Epithelial cell of alveolus of lung (primary cell): ENCODE measurements at places on chromosomes 6 and 20. TPM values are rescaled to one million over a fixed set of nuclear protein-coding genes. Genes with fewer than 3 reads are reported as not detected.

The GCNT2 gene
- total RNA-seq: 0.08 and 1.0 TPM in 2 replicates

The ULBP3 gene
- total RNA-seq: 4.7 and 6.5 TPM in 2 replicates

The METTL24 gene
- total RNA-seq: not detected in 2 replicates

The DEFB116 gene
- not detected in 2 replicates for total RNA-seq

The GRM1 gene
- 0.08 TPM in 1 of 2 replicates, not detected in the other for total RNA-seq

The CST2 gene
- 0.56 TPM in 1 of 2 replicates, not detected in the other for total RNA-seq

The DACT2 gene
- 0.39 TPM in 1 of 2 replicates, not detected in the other for total RNA-seq

The WFDC12 gene
- total RNA-seq: not detected in 2 replicates

The PRSS16 gene
- total RNA-seq: 0.39 TPM in 1 of 2 replicates, not detected in the other

The ESR1 gene
- total RNA-seq: 0.13 TPM in 1 of 2 replicates, not detected in the other

The LBP gene
- 1.3 TPM in 1 of 2 replicates, not detected in the other for total RNA-seq

The C20orf141 gene
- not detected in 2 replicates for total RNA-seq

The HLA-DRB1 gene
- total RNA-seq: not detected in 2 replicates

The KLHDC3 gene
- total RNA-seq: 90.9 and 103 TPM in 2 replicates

The PRICKLE4 gene
- 0.65 and 1.6 TPM in 2 replicates for total RNA-seq

The UST gene
- total RNA-seq: 8.9 and 10.5 TPM in 2 replicates

The TAAR9 gene
- total RNA-seq: not detected in 2 replicates

The KAT14 gene
- total RNA-seq: 9.3 and 12.3 TPM in 2 replicates

The SIRPD gene
- total RNA-seq: not detected in 2 replicates

The TFAP2B gene
- total RNA-seq: not detected in 2 replicates

The RWDD2A gene
- total RNA-seq: 2.5 and 6.2 TPM in 2 replicates

The CCN6 gene
- total RNA-seq: not detected in 2 replicates

The ZMYND8 gene
- 18.8 and 24.6 TPM in 2 replicates for total RNA-seq

The CD40 gene
- 7.3 and 13.1 TPM in 2 replicates for total RNA-seq

The CASP8AP2 gene
- 7.2 and 14.4 TPM in 2 replicates for total RNA-seq

The TMX4 gene
- total RNA-seq: 17.1 and 25.3 TPM in 2 replicates

The VIP gene
- total RNA-seq: not detected in 2 replicates

The OPRM1 gene
- not detected in 2 replicates for total RNA-seq

The HDGFL1 gene
- total RNA-seq: not detected in 2 replicates

The F13A1 gene
- total RNA-seq: 0.32 TPM in 1 of 2 replicates, not detected in the other

The TRIM40 gene
- total RNA-seq: not detected in 2 replicates

The NCR2 gene
- total RNA-seq: not detected in 2 replicates

The FAM184A gene
- 0.26 and 0.48 TPM in 2 replicates for total RNA-seq

The MAD2L1BP gene
- 32.9 and 57.9 TPM in 2 replicates for total RNA-seq

The OVOL2 gene
- 1.0 TPM in 1 of 2 replicates, not detected in the other for total RNA-seq

The GSTA3 gene
- not detected in 2 replicates for total RNA-seq
